ENCODE measurements at places on chromosomes 11 and 22.
A peak's percentile ranks its signal among the peaks of the same experiment; 100 is the strongest.

GRCh38 chr11:34333787-34334186 lies 24.0 kb downstream of the ABTB2 start:
- DNase-seq: no peak

GRCh38 chr11:118868659-118869058 lies 15.0 kb upstream of the CXCR5 start:
- no peak for DNase-seq

GRCh38 chr22:27237080-27237741 lies 564.3 kb downstream of the MN1 start:
- no peak for DNase-seq

DNA sequence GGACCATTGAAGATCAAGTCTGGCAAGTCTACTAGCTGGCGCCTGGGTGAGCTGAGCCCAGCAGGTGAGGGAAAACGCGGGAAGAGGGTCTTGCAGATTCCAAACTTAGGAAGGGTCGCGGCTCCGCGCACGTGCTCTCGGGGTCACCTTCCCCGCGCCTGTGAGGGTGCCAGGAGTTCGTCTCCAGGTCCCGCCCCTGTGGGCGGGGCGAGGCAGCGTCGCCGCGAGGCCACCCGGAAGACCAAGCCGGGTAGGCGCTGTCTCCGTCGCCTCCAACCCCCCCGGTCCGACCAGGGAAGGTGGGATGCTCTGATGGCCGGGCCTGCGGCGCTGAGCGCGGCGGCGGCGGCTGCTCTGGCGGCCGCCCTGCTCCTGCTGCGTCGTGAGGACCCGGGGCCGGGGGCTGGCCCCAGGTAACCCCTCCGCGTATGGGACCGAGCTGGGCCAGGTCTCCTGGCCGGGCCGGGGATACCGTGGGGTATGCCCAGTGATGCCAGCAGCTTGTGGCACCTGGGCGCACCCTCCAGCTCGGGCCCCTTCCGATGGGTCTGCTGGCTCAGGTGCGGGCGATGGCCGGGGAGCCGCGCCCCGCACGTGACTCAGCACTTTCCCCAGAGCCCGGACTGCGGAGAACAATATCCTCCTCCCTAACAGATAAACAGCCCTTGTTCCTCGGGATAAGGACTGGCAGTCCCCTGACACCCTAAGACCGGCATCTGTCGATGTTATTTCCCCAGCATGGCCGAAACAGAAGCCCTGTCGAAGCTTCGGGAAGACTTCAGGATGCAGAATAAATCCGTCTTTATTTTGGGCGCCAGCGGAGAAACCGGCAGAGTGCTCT lies at the start of gene HTATIP2:
Gene HTATIP2 (plus strand): TSS at position 215 of the 841 bp plus-strand sequence. CDS start 524 bp downstream, at position 739.
- DNase-seq: peak; percentile 48

GRCh38 chr11:67265633-67266448 lies 432 bp upstream of the GRK2 start:
- DNase-seq: no peak

DNA sequence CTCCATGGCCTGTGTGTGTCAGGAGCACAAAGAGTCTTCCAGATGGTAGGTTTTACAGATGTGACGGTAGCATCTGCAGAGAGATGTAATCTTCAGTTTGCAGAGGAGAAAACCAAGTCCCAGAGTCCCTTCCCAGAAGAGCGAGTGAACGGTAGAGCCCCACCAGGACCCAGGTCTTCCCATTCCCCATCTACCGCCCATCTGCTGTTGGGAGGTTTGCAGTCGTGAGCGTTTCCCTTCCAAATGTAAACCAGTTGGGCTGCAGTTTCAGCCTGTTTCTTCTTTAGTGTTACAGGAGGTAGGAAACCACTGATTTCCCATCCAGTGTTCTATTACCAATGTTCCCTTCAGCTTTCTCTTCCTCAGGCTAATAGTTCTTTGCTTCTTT lies 24.0 kb downstream of the PANX1 start:
- DNase-seq: no peak

DNA sequence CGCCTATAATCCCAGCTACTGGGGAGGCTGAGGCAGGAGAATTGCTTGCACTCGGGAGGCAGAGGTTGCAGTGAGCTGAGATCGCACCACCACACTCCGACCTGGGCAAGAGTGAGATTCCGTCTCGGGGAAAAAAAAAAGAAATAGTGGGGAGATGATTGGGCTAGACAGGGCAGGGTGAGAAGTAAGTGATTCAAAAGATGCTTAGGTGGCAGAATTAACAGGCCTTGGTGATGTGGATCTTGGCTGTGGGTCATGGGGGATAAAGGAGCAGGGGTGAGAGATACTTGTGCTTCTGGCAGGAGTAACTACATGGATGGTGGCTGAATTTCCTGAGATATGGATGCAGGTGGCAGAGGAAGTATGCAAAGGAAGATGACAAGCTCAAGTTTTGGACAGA lies 13.1 kb upstream of the UCP3 start:
- DNase-seq: no peak

GRCh38 chr11:111759778-111760407 lies 6.3 kb downstream of the PPP2R1B start:
- DNase-seq: no peak

GRCh38 chr11:122649116-122649515 lies 6.4 kb upstream of the UBASH3B start:
- DNase-seq: no peak

DNA sequence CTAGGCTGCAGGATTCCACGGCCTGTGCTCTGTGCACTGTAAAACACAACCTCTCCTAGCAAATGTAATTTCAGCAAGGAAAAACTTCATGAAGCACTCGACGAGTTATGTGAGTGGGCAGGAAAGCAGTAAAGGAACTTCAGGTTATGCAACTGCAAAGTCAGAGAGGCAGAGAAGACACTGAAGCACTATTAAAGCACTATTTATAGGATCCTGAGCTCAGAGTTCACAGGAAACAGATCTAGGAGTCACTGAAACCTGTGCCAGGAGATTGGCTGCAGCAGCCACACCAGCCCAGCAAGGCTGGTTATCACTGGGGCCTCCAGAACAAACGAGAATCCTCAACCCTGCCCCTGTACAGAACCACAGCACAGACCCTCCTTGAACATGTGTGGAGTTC lies 2.5 kb downstream of the SMIM35 start:
- no peak for DNase-seq

- no peak for DNase-seq
Measured at GRCh38 chr11:132142121-132142520, 771.7 kb downstream of the NTM start.

GRCh38 chr11:46306296-46306853 lies 28.9 kb downstream of the CREB3L1 start:
- DNase-seq: no peak

GRCh38 chr11:1927026-1927847 lies 7.7 kb downstream of the TNNT3 start:
- no peak for DNase-seq

DNA sequence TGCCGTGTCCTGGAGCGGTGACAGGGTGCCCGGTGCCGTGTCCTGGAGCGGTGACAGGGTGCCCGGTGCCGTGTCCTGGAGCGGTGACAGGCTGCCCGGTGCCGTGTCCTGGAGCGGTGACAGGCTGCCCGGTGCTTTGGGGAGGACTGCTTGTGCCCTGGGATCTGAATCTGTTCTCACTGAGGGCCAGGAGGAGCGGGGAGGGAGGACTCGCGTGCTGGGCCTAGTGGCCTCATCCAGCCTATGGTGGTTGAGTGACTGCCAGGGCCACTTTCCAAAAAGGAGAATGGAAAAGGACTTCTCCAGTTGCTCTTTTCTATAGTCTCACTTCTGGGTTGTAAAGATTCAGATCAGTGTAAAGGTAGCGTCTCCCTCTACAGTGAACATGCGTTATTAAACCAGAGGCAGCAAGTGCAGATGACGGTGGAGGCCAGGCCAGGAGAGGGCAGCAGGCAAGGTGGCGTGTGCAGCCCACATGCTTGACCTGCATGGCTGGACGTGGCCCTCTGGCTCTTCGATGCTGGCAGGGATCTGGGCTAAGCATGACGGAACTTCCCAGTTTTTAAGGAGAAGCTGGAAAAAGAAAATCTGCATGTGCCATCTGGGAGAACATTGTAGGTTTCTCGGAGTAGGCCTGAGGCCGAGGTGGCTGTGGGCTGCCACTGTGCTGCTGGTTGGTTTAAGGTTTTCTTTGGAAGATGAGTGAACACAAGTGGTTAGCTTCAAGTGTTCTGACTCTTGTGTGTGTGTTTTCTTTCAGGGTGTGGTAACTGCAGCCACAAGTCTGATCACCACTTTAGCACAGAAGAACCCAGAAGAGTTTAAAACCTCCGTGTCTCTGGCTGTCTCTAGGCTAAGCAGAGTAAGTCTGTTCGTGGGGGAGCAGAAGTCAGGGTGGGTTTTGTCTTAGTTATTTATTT lies 55.0 kb downstream of the AP2A2 start:
- DNase-seq: no peak

GRCh38 chr11:85813721-85814120 lies 2.8 kb upstream of the SYTL2 start:
- DNase-seq: peak; percentile 17

All from NCI-H2227 treated with DMSO at 0.1 percent for 48 hours (cell line).